Pulmonary artery endothelial cell (primary cell): ENCODE measurements at places on chromosomes 3 and 15.

GRCh38 chr15:90294601-90295269 lies 29.3 kb downstream of the NGRN start:
- DNase-seq: no peak

DNA sequence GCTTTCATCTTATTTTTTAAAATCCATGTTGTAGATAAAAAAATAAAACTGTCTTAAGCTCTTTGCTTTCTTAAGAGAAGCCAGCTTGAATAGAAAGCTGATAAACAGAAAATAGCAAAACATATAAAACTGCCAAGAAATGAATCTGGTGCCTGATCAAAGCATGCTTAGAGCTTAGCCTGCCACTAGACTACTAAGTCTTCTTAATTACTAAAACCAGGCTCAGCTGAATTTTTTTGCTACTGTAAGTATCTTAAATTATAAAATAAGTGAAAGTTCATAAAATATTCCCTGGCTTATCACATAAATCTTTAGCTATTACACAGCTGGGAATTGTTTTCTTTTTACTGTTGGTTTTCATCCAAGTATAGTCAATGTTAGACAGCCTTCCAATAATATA lies 803.9 kb downstream of the DIPK2A start:
- DNase-seq: no peak

GRCh38 chr3:134797057-134797740 lies 2.1 kb downstream of the EPHB1 start:
- DNase-seq: no peak

DNA sequence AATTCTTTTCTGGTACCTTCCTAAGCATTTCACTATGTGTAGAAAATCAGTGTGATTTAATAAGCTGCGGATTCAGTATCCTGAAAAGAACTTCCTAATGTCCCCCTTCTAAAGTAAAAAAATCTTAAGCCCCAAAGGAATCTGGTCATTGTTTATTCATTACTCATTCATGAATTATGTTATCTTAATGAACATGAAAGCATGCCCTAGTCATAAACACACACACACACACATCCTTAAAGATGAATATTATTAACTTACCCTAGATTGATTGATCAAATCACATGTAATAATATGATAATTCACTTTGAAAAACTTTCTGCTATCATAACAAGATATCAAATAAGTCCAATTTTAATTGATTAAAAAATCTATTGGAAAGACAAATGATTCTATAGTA lies 96.4 kb upstream of the BFSP2 start:
- no peak for DNase-seq

- no peak for DNase-seq
These were observed 31.1 kb upstream of the SUCLG2 start for GRCh38 chr3:67685499-67685898.

- DNase-seq: no peak
These were observed 82.9 kb downstream of the IQSEC1 start for GRCh38 chr3:12990306-12990705.

DNA sequence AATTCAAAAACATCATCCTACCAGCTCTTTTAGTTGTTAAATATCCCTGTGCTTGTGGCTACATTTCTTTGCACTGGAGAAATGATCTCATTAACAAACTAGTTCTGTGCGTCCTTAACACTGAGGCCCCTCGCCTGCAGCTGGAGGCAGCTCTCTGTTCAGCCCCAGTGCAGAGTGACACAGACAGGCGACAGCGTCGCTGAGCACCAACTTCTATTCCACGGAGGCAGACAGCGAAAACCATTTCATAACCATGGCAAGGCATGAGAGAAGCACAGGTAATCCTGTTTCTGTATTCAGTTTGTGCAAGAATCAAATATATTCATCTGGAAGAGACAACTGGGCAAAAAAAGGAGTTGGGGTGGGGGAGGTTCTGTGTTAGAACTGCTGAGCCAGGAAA lies 530.7 kb downstream of the ZIC1 start:
- DNase-seq: no peak

DNA sequence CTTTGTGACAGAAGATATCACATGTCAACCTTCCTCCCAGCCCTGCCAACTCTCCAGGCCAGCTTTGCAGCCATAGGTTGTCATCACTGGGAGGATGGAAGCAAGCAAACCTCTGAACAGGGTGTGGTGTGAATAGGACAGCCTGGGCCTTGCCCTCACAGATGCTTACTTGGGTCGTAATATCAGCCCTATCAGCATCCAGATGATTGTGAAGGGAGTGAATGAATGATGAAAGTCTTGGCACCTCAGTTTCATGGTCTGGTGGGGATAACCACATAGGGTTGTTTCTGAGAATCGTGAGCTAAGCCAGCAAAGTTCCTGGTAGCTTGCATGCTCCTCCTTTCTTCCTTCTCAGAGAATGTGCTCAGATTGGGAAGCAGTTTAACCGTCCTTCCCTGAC lies 55.1 kb upstream of the POLR2M start:
- DNase-seq: no peak
